ENCODE measurements at places on chromosomes 4 and X.

GRCh38 chr4:95422436-95422835 is 126.3 kb downstream of the UNC5C start:
- DNase-seq, result no peak

GRCh38 chr4:95106408-95106928 is 348.7 kb downstream of the BMPR1B start:
- DNase-seq, result no peak

DNA sequence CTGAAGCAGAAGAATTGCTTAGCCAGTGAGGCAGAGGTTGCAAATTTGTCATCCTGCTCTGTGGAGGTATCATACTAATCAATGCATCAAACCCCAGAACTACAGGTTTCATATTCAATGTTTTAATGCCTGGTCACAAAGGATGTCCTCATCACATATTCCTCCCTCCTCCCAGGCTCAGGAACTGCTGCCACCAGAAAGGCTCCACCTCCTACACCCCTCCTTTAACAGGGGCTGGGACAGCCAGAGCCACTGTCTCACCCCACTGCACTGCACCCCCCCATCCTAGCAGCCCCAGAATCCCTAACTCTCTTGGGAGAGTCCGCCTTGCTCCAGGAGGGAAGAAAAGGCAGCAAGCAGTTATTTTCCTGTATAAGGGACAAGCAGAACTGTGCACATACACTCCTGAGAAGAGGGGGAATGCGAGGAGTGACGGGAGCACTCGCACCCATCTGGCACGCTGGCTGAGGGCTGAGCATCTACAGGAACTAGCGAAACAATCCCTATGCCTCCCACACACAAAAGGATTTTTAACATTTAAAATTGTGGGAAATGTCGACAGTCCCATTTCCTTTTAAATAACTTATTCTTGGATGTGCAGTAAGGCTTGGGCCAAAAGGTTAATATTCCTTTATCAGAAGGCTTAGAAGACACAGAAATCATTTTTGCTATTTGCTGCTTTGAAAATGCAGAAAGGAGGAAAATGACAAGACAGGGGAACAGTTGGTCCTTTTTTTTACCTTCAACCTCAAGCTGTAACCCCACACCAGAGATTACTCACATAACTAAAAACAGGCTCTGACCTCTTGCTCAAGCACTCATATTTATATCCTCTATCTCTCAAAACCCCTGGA is 27.8 kb downstream of the CD99L2 start:
- no peak for DNase-seq

- no peak for DNase-seq
These were observed 7.6 kb downstream of the ARSJ start for GRCh38 chr4:113971706-113972360.

DNA sequence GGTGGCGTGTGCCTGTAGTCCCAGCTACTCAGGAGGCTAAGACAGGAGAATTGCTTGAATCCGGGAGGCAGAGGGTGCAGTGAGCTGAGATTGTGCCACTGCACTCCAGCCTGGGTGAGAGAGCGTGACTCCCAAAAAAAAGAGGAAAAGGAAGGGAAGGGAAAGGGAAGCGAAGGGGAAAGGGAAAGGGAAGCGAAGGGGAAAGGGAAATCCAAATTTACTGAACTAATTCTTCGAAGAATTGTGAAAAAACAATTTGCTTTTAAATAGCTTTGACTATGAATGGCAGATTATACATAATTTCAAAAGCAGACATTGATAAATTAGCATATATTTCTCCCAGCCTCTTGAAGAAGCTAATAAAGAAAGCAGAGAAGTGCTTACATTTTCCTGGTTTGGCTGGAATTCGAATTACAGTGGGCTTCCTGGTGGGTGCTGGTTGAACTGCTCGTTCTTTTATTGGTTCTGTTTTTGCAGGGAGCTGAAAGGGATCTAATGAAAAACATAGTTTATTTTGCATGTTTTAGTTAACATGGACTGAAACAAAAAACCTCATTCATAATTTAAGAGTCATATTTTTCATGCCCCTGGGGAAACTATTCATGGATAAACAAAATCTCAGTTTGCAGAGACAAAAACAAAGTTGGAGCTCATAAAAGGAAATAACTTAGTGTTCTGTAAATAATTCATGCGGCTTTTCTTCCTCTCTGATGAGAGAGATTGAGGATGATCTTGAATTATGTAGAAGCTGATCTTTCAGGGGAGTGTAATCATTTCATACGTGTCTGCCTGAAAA is 66.0 kb downstream of the RPS3A start:
- DNase-seq, result no peak

- no peak for DNase-seq
These were observed 34.4 kb downstream of the NEXMIF start for GRCh38 chrX:74890676-74891430.

DNA sequence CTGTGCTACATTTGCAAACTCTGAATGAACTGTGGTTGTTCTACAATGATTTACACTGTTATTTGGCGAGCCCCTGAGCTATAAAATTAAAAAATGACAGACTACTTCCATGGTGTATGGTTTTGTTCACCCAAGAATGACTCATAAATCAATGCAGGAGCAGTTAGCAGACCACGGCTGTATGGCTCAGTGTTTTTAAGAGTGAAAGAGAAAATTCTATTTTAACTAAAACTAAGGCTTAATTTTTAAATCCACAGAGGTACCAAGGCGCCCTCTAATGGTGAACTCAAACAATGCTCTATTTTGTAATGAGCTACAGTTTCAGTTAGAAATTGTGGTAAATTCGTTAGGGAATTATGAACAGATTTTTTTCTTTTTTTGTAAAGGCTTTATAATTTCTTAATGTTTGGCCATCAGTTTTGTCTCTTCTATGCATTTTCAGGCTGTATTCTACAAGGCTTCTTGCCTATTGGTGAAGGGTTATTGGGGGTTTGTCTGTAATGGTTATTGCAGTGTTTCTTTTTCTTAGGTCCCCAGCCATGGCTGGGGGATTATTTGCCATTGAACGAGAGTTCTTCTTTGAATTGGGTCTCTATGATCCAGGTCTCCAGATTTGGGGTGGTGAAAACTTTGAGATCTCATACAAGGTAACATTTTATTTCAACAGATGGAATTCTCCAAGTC is 32.5 kb downstream of the HMGB2 start:
- DNase-seq, result peak; percentile 28

DNA sequence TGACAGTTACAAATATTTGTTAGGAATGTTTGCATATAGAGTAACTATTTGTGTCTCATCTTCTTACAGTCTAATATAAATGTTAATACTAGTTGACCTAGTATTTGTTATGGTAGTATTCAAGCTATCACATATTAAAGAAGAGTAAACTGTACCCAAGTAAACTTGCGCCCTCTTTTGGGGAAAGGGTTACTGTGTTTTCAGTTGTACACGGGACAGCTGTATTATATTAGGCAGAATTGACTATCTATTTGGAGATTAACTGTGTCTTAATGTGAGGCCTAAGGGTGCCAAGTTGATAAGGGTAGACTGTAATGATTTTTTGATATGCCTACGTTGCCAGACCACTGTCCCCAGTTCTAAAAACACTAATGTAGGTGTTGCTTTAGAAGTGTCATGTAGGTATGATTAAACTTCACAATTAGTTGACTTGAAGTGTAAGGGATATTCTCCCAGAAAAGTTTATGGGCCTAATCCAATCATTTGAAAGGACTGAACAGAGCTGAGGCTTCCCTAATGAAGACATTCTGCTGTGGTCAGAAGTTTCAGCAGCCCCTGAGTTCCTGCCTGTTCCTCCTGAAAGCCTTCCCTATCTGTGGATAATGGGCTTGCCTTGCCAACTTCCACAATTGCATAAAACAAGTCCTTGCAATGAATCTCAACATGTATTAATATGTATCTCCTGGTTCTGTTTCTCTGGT is 172.8 kb upstream of the CXCL13 start:
- no peak for DNase-seq

GRCh38 chr4:110998320-110998719 is 375.4 kb upstream of the PITX2 start:
- DNase-seq, result no peak

GRCh38 chr4:55931833-55932232 is 16.9 kb upstream of the CEP135 start:
- DNase-seq, result no peak
